ENCODE measurements at places on chromosomes 3 and 15.

- no peak for DNase-seq
Observed at GRCh38 chr3:152225201-152225600, 43.5 kb upstream of the MBNL1 start.

- no peak for DNase-seq
Observed at GRCh38 chr15:68546318-68546717, 32.5 kb upstream of the CORO2B start.

GRCh38 chr3:12451481-12451880, 32.8 kb upstream of the TSEN2 start:
- DNase-seq = no peak

GRCh38 chr15:50055750-50056157, 63.3 kb downstream of the ATP8B4 start:
- DNase-seq = no peak

DNA sequence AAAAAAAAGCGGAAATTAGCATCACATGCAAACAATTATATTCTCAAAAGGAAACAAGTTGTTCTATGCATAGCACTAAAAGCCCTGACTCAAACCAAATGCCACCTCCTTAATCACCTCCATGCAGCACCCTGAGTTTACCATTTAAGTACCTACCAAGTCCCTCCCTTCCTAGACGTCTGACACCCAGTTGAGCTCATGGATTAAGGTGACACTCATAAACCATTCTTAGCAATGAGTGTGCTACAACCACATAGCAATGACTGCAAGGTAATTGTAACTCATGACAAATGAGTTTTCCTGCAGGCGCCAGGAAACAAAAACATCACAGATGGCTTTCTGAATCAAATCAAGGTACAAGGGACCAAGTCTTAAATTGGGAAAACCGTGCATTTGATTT, 32.0 kb downstream of the WWTR1 start:
- no peak for DNase-seq

- no peak for DNase-seq
Observed at GRCh38 chr3:42663581-42664437, 10.3 kb downstream of the ZBTB47 start.

DNA sequence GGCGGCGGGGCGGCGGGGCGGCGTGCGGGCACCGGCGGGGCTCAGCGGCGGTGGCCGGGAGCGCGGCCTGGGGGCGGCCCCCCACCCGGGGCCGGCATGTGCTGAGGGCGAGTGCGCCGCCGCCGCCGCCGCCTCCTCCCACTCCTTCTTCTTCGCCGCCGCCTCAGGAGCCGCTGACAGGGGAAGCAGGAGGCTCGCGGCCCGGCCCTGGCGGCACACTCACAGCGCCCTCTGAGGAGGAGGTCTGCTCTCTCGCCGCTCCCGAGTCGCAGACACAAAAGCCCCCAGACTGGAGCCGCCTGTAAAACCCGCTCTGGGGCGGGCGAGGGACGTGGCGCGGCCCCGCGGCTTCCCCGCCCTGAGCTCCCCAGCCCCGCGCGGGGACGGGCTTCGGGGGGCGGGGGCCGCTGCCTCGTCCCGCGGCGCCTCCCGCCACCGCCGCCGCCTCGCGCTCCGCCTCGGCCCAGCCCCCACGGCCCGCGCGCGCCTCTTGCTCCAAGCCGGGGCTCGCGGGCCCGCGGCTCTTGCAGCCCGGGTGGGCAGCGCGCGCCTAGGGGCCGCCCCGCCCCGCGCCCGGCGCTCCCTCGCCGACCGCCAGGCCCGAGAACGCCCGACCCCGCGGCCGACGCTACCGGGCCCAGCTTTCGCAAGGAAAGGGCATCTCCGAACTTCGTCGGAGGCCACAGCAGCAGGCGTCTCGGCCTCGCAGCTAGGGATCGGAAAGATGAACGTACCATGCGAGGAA, at the start of gene PYGO1:
Gene PYGO1 (minus strand): TSS at position 276 of the 745 bp plus-strand sequence. CDS start 462 bp downstream, outside the sequence.
- DNase-seq = peak; percentile 57

DNA sequence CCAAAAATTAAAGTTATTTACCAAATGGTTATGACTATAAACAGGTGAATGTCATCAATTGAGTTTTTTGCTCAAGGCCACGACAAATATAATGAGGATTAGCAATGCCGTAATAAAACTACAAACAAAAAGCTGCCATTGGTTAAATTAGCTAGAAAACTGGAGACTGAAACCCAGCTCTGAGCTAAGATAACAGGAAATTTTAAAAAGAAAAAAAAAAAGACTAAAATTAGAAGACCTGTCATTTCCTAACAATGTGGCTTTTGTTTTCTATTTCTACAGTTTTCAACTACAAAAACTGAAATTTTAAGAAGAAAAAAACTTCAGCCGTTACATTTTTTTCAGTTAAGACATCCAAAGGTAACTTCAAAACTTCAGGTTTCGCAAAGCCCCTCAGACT, 9.7 kb downstream of the SLC12A6 start:
- no peak for DNase-seq

DNA sequence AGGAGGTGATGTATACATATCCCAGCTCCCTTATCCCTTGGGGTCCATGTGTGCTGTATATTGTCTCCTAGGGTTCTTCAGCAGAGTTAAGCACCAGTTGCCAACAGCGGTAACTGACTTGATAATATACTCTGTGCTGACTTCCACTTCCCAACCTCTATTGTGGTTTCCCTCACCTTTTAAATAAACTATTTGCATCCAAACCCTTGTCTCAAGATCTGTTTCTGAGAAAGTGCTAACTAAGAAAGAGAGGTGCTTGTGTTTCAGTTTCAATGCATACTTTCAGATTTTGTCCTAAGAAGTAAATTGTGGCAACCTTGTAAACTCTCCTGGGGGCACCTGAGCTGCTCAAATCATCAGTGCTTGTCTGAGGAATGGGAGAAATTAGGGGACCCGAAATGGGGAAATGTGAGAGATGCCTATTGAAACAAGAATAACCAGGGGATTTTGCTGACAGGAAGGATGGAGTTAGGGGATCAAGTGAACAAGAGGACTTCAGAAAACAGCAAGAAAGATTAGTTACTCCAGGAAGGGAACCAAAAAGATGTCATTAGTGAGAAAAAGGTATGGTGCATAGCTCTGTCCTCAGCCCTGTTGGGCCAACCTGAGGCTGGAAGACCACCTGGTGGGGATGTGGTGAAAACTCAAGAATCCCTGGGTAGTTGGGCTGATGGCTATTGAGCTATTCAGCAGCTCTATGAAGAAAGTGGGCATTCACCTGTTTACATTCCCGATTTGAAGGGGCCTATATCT, 50.9 kb upstream of the MRPL3 start:
- DNase-seq = no peak

DNA sequence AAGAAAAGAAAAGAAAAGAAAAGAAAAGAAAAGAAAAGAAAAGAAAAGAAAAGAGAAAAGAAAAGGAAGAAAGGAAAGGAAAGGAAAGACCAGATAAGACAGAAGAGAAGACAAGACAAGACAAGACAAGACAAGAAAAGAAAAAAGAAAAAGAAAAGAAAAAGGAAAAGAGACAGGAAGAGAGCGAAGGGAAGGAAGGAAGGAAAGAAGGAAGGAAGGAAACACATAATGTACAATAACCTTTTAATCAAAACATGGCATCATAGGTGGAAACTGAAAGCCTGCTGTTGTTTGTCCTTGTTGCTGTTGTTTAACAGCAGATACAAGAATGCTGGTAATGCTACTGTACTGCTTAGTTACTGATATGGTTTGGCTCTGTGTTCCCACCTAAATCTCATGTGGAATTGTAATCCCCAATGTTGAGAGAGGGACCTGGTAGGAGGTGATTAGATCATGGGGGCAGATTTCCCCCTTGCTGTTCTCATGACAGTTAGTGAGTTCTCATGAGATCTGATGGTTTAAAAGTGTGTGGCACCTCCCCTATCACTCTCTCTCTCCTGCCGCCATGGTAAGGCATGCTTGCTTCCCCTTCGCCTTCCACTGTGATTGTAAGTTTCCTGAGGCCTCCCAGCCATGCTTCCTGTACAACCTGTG, 67.3 kb downstream of the MCF2L2 start:
- DNase-seq = no peak

DNA sequence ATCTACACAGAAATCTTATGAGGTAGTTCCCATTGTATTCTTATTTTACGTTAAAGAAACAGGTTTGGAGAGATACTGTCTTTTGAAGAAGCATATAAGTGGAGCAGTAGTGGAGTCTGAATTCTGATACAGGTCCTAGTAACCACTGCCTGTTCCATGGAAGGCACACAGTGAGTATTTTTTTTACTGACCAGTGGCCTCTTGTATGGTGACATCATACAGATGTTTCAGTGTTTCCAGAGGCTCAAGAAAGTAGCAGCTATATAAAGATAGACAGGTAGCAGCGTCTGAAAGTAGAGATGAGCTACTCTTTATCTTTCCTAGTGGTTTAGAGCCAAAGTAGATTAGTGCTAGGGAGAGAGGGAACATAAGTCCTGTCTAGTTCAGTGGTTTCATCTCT, 173.5 kb downstream of the LPP start:
- DNase-seq = no peak

- DNase-seq = no peak
Observed at GRCh38 chr3:183435661-183436060, 7.2 kb upstream of the MCF2L2 start.

DNA sequence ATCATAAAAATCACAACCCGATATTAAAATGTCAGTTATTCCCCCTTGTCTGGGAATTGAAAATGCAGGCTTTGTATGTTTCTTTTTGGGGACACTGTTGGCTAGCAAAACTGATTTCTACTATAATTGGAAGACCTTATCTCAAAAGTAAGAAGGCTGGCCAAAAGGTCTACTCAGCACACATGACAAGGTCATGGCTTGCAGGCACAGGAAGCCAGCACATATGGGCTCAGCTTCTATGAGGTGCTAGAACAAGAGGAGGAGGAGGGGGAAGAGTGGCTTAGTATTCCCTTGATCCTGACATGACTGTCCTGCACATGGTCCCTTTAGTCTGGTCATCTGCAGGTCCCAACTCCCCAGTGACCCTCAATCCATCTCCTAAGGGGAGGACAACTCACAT, 681.2 kb downstream of the SQOR start:
- no peak for DNase-seq

- no peak for DNase-seq
Observed at GRCh38 chr3:110646496-110646895, 425.1 kb upstream of the NECTIN3 start.

DNA sequence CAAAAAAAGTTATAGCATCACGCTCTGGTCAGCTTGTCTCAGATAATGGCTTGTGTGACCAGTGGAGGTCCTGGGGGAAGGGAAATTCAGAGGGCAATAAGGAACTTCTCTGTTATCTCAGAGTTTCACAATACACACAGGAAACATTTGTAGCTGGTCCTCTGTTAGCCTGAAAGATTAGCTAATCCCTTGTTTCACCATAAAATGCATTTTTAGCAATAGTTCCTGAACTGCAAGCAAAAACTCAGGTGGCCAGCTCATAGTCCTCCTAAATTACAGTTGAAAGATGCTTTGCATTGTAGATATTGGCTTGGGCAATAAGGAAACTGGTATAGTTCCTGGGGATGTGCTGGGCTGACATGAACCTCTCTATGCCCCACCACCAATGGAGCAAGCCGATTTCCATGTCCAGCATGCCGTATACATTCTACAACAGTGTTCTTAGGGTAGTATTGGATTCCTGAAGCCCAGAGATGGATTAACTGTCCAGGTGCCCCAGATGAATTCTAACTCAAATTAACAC, 141.5 kb upstream of the TBL1XR1 start:
- DNase-seq = peak; percentile 84

DNA sequence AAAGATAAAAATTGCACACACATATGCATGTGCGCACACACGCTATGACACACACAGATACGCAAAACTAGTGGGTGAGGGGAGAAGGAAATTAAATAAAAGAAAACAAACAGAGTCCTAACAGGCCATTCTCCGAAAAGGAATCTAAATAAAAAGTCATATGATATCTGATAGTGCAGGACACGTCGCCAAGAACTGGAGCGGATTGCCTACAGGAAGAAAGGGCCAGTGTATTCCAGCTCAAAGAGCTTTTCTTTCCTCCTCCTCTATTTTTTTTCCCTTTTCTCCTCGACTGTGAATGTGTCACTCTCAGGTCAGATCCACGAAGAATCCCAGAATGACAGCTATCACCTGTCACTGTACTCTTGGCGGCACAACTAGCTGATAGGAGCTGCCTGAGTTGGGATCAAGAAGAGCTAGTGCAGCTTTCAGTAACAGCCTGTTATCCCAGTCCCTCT, 157.8 kb downstream of the TIGIT start:
- DNase-seq = no peak

DNA sequence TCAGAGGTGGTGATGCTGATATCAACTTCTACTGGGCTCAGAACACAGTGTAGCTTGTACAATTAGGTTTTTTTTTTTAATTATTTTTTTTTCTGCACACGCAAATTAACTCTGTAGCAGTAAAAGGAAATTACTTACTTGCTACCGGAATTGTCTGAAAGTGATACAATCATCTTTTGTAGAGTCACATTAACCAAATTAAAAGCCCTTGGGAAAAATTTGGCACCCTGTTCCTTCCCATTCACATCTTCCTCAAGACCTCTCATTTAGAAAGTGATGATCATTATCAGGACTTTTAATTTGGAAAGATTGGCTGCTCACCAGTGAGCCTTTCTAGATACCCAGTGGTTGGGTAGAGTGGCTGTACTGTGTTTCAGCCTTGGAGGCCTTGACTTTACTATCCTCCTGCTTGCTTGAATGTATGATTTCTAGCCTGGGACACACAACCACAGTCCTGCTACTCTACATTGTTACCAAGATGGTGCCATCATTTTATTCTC, 158.3 kb downstream of the ECT2 start:
- no peak for DNase-seq

DNA sequence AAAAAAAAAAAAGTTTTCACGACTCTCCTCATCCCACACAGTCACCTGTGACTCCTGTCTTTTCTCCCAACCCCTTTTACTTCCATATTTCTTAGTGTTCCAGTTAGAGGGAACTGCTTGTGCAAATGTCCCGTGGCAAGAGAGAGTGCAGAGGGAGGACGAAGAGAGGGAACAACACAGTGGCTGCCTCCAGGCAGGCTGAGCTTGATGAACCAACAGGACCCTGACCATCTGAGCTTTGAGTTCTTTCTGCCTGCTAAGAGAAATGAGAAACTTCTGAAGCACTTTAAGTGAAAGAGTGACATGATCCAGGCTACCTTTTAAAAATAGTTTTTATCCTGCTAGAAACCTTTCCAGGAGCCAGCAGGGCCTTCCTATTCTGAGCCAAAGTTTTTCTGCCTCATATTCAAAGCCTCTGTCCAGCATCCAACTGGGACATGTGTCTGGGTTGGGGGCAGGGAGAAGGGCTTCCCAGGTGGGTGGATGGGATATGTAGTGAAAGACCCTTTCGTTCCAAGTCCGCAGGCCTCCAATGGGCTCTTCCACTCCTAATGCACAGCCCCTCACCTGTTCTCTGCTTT, 239.9 kb downstream of the OPA1 start:
- DNase-seq = no peak

- no peak for DNase-seq
Observed at GRCh38 chr3:47664519-47664918, 85.9 kb upstream of the CSPG5 start.

GRCh38 chr3:37520907-37521341, 340.8 kb upstream of the CTDSPL start:
- DNase-seq = no peak

Measured in PC-9 (cell line).